Smooth muscle cell of the brain vasculature (primary cell): ENCODE measurements at places on chromosomes 13 and 19.

DNA sequence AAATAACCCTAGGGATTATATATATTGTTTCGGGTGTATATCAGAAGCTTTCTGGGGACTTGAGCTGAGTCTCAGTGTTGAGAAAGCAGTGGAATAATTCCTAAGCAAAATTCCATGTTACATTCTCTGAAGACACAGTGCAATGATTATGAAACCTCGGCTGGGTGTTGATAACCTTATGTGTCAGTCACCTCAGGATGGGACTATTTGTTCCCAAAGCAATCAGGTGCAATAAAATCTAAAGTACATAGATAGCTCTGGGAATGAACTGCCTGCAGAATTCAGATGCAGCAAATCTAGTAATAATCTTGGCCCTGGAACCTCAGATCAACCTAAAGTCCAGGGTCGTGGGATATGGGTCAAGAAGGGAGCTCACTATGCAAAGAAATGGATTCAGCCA, 53.0 kb downstream of the EDNRB start:
- DNase-seq = no peak

- DNase-seq = no peak
Observed at GRCh38 chr13:91228108-91228507, 119.4 kb upstream of the MIR17HG start.

DNA sequence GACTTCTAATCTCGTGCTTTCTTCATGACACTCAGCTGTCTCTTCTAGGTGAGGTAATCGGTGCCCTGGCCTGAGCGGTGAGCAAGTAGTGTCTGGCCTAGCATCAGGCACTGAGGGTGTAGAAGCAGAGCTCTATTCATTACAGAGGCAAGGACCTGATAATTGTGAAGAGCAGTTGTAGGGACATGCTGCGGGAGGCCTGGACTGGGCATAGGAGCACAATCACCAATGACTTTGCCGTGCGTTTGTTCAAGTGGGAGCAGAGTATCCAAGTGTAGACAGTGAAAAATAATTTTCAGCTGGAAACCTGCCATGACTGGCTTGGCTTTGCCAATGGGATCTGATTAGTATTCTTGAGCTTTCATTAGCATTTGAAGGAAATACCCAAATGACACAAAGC, 32.1 kb upstream of the DCLK1 start:
- no peak for DNase-seq

- DNase-seq = no peak
Observed at GRCh38 chr13:20686863-20687579, 16.5 kb upstream of the IL17D start.

- DNase-seq = no peak
Observed at GRCh38 chr19:3458229-3459088, 21.9 kb downstream of the SMIM24 start.

DNA sequence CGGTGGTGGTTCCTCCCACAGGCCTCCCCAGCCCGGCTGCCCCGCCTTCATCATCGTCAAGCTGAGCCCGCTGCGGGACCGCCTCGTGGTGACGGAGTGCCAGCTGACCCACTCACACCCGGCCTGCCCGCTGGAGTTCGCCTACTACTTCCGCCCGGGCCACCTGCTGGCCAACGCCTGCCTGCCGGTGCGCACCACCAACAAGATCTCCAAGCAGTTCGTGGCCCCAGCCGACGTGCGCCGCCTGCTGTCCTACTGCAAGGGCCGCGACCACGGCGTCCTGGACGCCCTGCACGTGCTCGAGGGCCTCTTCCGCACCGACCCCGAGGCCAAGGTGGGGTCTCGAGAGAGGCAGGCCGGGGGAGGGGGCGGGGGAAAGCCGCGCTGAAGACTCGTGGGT, 12.0 kb downstream of the ZSWIM9 start:
- DNase-seq = no peak

DNA sequence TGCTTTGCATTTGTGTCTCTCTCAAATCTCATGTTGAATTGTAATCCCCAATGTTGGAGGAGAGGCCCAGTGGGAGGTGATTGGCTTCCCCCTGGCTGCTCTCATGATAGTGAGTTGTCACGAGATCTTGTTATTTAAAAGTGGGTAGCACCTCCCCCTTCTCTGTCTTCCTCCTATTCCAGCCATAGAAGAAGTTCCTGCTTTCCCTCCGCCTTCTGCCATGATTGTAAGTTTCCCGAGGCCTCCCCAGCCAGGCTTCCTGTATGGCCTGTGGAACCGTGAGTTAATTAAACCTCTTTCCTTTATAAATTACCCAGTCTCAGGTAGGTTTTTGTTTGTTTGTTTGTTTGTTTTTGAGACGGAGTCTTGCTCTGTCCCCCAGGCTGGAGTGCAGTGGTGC, 3.8 kb downstream of the LILRA4 start:
- DNase-seq = no peak

DNA sequence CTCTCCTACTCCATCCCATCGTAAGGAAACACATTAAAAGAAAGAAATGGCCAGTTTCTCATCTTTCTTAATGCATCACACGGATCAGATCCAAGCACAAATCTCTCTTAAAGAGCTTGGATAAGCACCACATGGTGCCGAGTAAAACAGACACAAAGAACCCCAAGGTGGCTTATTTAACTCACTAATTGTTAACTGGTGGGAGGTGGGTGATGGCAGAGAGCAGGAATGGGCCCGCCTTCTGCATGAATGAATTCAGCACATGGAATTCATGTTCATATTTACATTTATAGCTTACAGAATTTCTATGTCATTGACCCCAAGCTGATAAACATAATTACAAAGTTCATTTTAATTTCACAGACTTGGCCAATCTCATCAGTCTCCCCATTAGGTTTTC, 89.9 kb downstream of the MZT1 start:
- DNase-seq = no peak

GRCh38 chr13:97535614-97536013, 101.6 kb downstream of the RAP2A start:
- DNase-seq = no peak

DNA sequence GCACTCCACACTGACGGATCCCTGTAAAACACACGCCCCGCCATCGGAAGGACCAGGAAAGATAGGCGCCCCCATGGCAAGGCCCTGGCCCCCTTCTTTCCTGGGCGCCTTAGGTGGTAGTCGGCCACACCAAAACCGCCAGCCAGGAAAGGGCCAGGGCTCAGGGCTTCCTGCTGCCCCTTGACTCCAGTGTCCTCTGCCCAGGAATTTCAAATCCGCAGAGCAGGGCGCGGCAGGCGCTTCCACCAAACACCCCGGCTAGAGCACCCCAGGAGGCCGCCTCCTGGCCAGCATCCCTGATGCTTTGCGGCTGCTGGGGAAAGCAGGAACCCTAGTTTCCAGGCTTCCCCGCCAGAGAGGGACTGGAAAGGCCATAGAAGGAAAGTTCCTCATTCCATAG, 57.5 kb downstream of the ZNF726 start:
- no peak for DNase-seq

DNA sequence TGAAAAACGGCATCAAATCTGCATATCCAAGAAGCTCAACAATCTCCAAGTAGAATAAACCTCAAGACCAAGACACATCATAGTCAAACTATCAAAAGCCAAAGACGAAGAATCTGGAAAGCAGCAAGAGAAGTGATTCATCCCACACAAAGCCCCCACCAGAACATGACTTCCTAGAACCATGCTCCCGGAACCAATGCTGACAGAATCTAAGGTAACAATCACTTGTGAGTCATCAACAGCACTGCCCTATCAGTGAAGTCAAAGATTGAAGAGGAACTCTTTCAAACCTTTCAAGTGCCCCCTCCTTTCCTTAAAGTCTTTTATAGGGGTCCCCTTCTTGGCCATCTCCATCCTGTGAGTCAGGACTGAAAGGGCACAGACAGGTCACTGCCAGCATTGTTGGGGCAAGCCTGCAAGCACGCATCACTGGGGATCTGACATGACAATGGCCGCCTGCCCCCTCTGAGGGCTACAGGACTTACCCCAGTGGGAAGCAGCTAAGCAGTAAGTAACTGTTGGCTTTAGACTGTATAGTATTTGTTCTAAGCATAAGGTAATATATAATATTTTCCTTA, at the start of gene CCDC70:
Gene CCDC70 (plus strand): TSS at position 247 of the 578 bp plus-strand sequence. CDS start 3,443 bp downstream, outside the sequence.
- DNase-seq = no peak

GRCh38 chr13:40123962-40124632, 468.6 kb downstream of the COG6 start:
- no peak for DNase-seq

- no peak for DNase-seq
Observed at GRCh38 chr19:4916292-4917082, 7.2 kb downstream of the UHRF1 start.

- no peak for DNase-seq
Observed at GRCh38 chr19:32676186-32676894, 692 bp downstream of the RGS9BP start.

- no peak for DNase-seq
Observed at GRCh38 chr19:6070720-6071485, 39.4 kb downstream of the RFX2 start.

DNA sequence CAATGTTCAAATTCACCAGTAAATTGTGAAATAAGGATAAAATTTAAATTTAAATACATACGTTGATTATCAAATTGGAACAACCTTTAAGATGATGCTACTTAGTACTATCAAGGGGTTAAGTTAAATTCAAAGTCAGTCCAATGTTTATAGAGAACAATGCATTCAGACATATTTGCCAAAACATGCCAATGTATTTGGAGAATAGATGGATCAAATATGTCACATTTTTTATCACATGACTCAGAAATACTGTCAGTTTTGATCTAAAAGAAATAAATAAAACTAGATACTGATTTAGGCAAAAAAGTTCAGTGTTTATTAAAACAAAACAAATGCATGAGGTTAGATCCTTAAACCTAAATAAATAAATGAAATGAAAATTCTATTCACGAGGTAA, 281.2 kb downstream of the SLITRK5 start:
- no peak for DNase-seq

DNA sequence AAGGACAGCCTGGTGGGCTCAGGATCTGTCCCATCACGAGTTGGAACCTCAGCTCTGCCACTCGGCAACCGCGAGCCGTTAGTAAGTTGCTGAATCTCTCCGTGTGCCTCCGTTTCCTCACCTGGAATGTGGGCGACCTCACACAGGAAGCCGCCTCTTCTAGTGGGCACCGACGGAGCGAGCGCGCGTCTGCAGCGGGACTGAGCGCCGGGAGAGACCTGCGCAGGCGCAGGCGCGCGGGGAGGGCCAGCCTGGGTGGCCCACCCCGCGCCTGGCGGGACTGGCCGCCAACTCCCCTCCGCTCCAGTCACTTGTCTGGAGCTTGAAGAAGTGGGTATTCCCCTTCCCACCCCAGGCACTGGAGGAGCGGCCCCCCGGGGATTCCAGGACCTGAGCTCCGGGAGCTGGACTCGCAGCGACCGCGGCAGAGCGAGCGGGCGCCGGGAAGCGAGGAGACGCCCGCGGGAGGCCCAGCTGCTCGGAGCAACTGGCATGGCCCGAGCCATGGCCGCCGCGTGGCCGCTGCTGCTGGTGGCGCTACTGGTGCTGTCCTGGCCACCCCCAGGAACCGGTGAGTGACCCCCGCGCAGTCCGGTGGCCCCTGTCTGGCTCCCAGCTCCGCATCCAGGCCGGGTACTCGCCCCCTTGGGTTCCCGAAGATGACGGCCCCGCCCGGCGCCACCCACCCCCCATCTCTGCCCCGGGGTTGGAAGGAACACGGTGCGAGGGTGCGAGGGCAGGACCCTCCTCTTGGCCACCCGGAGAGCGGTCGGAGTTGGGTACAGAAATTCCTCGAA, at the start of gene PVR:
Gene PVR (plus strand): TSS at position 306 of the 797 bp plus-strand sequence. CDS start 187 bp downstream, at position 493.
- no peak for DNase-seq

DNA sequence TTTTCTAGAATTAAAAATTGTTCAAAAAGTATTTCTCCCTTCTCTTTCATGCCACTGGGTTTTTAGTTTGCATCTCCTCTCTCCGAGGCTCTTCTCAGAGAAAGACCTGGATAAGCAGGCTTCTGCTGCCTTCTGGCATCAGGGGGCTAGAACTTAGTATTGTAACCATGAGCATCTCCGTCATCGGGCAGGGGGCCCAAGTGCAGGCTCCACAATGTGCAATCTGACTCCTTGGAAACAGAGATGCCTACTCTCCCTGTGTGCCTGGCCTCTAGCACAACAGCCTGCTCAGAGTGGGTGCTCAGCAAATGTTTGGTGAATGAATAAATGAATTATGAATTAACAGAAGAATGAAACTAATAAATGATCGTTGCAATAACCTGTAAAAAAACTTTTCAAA, 45.6 kb upstream of the MTIF3 start:
- DNase-seq = no peak

GRCh38 chr19:1690699-1691307, 38.4 kb upstream of the TCF3 start:
- DNase-seq = no peak

DNA sequence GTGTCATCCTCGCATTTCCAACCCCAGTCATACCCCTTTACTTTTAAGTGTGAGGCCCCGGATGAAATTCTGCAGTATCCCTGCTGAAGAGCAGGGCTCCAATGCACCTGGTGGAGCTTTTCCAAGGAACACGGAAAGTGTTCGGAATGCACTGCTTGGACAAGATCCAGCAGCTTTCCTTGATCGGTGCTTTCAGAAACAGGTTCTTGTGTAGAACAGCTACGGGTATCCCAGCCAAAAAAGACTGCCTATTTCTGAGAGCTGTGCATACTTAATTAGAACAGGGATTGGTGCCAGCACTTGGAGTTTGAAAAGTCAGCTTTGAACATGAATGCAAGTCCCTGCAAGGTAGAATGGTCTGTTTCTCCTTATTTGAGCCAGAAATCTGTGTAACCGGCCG, 87.2 kb upstream of the C1QTNF9B start:
- DNase-seq = no peak

DNA sequence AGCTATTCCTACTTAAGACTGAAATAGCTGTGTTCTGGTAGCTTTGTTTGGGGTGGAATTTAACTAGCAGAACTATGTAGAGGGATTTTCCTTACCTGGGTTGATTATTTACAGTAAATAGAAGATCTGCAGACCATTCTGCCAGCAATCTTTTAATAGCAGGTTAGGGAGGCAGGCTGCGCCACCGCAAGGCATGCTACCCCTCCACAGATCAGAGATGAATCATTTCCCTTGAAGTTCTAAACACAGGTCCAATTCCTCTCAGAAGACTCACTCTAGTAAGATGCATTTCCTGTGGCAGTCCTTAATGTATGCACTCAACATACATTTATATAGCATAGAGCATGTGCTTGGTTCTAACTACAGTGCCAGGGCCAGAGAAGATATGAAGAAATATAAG, 109.0 kb downstream of the TNFRSF19 start:
- no peak for DNase-seq

DNA sequence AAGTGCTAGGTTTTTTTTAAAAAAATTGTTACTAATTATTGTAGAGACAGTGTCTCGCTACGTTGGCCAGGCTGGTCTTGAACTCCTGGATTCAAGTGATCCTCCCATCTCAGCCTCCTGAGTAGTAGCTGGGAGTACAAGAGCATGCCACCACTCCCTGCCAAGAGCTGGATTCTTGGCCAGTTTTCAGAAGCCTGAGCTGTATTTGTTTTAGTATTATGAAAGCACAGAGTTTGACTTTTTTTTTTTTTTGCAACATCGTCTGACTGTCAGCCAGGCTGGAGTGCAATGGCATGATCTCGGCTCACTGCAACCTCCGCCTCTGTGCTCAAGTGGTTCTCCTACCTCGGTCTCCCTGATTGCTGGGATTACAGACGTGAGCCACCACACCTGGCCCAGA, 7.0 kb downstream of the ARMC6 start:
- no peak for DNase-seq

- DNase-seq = no peak
Observed at GRCh38 chr13:102260256-102260655, 141.6 kb downstream of the FGF14 start.

GRCh38 chr19:35262101-35262761, 6.5 kb upstream of the USF2 start:
- DNase-seq = no peak

- DNase-seq = no peak
Observed at GRCh38 chr19:10836479-10837330, 693 bp upstream of the TMED1 start.

GRCh38 chr19:6222884-6223283, 56.9 kb downstream of the MLLT1 start:
- DNase-seq = no peak
